ENCODE measurements at places on chromosomes 12 and 14.
A peak's percentile ranks its signal among the peaks of the same experiment; 100 is the strongest.

GRCh38 chr14:99879401-99880295, 86.4 kb downstream of the EML1 start:
- peak; percentile 77 for DNase-seq

GRCh38 chr14:31880935-31881334, 196.2 kb upstream of the ARHGAP5 start:
- peak; percentile 91 for DNase-seq

DNA sequence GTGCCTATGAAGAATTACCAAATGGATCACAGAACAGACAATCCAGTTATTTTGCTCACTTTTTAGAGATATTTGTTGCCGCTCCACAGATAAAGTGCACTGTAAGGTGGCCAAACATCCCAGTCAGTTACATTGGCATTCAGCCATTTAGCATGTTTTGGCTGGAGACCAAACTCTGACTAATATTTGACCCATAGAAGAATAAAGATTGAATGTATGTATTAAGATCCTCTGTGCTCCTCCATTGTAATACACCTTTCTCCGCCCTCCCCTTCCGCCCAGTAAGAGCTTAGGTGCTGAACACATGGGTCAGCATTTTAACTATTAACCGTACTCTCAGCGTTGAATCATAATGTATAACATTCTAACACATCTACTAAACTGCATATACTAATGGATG, 163.4 kb downstream of the ANO6 start:
- peak; percentile 46 for DNase-seq

GRCh38 chr14:89309670-89310177, 107.3 kb downstream of the FOXN3 start:
- no peak for DNase-seq

GRCh38 chr12:51622564-51622963, 31.5 kb downstream of the SCN8A start:
- peak; percentile 71 for DNase-seq

GRCh38 chr14:76998910-76999309, 29.6 kb downstream of the IRF2BPL start:
- no peak for DNase-seq

- no peak for DNase-seq
Observed at GRCh38 chr12:131230340-131231031, 276.8 kb downstream of the ADGRD1 start.

- DNase-seq: peak; percentile 94
Observed at GRCh38 chr12:6937481-6938352, 5.9 kb upstream of the RNU7-1 start.

- no peak for DNase-seq
Observed at GRCh38 chr12:549476-550082, 89.8 kb downstream of the B4GALNT3 start.

DNA sequence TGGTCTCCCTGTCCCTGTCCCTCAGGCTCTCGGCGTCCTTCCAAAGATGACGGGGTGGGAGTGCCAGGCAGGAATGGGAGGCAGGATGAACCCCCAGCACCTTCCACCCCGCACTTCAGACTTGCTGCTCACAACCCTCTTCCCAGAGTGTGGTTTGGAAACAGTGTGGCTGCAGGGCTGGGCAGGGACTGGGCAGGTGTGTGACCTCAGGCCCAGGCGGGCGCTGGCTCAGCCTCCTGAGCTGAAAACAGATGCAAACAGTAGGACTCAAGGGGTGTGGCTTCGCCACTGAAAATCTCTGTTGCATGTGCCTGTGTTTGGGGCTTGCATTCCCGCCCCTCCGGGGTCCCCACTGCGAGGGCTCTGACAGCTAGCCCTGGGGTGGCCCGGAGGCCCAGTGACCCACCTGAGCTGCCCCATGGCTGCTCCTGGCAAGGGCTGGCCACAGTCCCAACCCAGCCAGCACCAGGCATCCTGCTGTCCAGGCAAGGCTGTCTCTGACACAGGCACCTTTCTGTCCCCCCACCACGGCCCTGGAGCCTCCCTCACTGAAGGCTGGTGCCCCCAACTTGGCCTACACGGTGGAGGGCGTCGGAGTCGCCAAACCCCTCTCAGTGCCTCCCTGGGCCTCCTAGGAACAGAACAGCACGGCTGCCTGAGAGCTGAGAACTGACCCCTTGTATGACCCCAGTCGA, 46.1 kb downstream of the BEGAIN start:
- no peak for DNase-seq

- DNase-seq: no peak
Observed at GRCh38 chr12:48781750-48782456, 7.0 kb downstream of the ADCY6 start.

DNA sequence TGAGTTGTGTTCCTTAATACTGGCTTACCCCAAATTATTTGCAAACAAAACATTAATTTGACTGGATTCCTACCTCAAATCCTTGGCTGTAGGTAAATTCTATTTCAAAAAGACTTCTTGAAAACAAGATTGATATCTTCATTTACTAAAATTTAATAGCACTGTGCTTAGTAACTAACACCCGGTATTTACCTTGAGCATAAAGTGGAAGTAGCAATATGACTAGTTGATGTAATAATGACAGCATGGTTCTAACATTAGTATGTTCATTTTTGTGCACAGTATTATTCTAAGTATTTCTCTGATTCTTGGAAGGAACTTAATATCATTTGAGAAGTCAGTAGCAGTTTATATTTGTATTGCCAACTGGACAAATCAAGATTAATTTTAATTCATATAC, 96.8 kb downstream of the PPHLN1 start:
- DNase-seq: no peak

- DNase-seq: peak; percentile 46
Observed at GRCh38 chr12:111434680-111435338, 29.1 kb downstream of the SH2B3 start.

DNA sequence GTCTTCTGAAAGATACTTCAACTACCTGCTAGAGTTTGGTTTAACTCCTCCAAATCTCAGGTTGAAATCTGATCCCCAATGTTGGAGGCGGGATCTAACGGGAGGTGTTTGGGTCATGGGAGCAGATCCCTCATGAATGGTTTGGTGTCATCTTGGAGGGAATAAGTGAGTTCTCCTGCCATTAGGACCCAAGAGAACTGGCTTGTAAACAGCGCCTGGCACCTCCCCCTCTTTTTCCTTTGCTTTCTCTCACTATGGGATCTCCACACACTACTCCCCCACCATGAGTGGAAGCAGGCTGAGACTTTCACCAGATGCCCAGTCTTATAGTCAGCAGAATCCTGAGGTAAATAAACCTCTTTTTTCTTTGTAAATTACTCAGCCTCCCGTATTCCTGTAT, 2.5 kb downstream of the CNIH1 start:
- DNase-seq: no peak

DNA sequence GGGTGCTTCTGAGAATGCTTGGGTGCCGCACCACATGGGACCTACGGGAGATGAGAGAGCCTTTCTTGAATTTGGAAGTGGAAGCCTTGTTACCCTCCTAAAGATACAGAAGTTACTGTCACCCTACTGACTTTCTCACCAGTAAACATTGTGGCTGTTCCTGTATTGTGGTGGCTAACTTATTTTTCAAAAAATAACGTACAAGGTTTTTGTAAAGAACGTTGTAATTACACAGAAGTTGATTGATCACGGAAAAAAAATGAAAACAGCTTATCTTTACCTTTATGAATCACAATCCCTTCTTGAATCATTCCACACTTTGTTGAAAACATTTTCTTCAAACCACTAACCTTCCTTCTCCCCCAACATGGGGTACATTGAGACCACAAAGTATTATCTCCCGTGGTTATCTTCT, 22.0 kb upstream of the PPFIBP1 start:
- DNase-seq: no peak

GRCh38 chr12:122858171-122858570, 22.9 kb downstream of the HIP1R start:
- no peak for DNase-seq

GRCh38 chr14:94575730-94576585, 5.3 kb upstream of the SERPINA5 start:
- DNase-seq: peak; percentile 51
